ENCODE measurements at places on chromosomes 6 and 20.

DNA sequence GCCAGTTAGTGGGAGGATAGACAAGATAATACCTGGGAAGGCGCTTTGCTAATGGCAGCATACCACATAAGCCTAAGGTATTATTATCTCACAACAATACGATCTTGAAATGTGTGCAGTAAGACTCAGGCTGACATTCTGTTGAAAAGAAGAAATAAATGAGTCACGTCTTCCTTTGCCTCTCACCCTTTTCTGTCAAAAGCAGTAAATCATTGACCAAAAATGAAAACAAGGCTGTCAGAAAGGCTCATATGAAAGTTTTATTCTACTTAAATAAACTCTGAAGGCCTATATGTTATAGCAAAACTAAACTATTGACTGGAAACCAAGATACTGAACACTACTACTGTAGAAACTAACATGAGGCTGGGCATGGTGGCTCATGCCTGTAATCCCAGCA lies 43.1 kb upstream of the IL20RA start:
- DNase-seq, result no peak

GRCh38 chr6:2529211-2529719 lies 221.5 kb downstream of the MYLK4 start:
- DNase-seq, result no peak

DNA sequence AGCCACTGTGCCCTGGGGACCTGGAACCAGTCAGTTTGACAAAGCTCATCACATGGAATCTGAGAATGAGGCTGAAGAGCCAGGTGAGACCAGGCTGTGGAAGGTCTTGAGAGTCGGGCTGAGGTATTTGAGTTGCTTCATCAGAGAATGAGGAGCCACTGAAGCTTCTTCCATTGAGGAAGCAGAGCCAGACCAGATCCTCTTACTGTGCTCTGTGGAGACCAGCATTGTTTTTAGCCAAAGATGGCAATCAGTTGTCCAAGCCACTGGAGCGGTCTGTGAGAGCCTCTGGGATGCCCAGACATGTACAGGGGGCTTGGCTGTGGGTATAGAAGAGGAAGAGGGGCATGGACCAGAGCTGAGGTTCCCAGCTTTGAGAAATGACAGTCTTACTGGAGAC lies 6.1 kb upstream of the EPB41L1 start:
- no peak for DNase-seq

- DNase-seq, result no peak
Measured at GRCh38 chr20:11156922-11157321, 483.1 kb upstream of the JAG1 start.

- DNase-seq, result no peak
Measured at GRCh38 chr6:17047889-17048288, 54.0 kb upstream of the STMND1 start.

GRCh38 chr6:158816329-158816728 lies 2.8 kb downstream of the EZR start:
- peak; percentile 25 for DNase-seq

Measured in stimulated activated CD4-positive, alpha-beta T cell treated with anti-CD3 and anti-CD28 coated beads, TNF-alpha, amount 100 ng/mL, for 24 hours (primary cell).